ENCODE measurements at places on chromosomes 4 and X.

DNA sequence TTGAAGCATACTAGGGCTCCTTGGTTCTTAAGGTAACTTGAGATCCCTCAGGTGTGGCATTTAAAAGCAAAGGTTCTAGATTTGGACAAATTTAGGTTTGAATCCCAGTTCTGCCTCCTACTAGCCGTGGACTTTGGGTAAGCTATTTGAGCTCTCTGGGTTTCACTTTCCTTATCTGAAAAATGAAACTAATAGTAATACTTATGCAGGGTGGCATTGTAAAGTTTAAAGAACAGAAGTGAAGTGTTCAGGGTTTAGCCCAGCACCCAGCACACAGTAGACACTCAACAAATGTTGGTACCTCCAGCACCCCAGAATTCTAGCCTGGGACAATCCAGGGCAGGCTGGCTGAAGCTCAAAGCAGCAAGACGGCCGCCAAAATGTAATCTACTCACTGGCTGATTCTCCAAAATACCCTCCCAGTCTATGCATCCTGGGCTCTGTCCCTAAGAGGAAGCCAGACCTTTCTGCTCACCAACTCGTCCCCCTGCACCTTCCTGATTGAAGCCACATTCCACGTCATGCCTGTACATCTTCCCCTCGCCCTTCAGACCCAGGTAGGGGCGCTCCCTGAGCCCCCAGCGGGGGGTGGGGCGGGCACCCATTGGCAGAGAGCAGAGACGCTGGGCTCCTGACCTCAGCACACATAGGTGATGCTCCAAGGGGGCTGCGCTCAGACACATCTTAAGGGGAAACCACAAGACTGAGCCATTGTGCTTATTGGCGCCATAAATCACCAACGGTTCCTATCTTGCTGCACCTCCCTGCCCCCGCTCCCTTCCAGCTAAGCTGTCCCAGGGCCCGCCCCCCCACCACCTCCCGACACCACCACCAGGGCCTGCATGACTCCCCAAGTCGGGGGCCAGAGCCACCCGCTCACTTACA, 160.6 kb downstream of the BCOR start:
- no peak for DNase-seq

- DNase-seq = no peak
Measured at GRCh38 chr4:43224559-43224958, 332.0 kb downstream of the GRXCR1 start.

GRCh38 chr4:101123231-101123630, 224.1 kb downstream of the PPP3CA start:
- DNase-seq = no peak

- DNase-seq = peak; percentile 36
Measured at GRCh38 chr4:1199556-1200331, 27.4 kb upstream of the SPON2 start.

GRCh38 chr4:52091801-52092200, 40.7 kb downstream of the SPATA18 start:
- no peak for DNase-seq

Measured in endodermal cell (in vitro differentiated cells).